Hepatic stellate cell (primary cell): ENCODE measurements at places on chromosomes 3 and 15.

DNA sequence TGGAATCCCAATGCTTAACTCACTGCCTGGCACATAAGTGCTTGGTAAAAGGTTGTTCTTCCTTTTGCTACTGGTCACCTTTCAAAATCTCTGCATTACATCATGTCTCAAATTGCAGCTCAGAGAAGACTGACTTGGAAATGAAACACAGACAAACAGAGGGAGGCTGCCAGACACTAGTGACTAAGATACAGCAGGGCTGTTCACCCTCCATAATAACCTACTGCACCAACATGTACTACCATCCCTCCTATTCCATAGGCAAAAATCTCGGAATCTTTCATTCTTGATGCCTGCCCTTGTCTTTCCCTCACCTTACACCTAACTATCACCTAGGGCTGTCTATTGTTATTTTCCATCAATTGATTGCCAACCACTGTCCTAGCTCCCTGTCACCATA lies 502.3 kb upstream of the ADAMTS9 start:
- no peak for DNase-seq

DNA sequence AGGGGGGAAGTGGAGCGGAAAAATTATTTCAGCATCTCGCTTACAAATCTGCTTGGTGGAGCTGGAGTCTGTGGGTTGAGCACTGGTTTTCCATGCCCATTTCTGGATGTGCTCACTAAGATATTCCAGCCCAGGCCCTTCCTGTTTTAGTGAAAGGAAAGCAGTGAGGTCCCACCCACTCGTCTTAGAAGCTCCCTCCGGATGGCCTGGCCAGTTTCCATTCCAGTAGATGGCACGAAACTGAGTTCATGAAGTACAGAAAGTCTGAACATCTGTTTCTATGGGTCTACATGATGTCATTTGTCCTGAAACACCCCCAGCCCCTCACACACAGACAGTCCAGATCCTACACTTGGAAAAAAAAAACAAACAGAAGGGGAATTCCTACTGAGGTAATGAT lies 31.9 kb upstream of the THSD4 start:
- DNase-seq: no peak

GRCh38 chr3:149660462-149660861 lies 2.6 kb upstream of the WWTR1 start:
- no peak for DNase-seq

DNA sequence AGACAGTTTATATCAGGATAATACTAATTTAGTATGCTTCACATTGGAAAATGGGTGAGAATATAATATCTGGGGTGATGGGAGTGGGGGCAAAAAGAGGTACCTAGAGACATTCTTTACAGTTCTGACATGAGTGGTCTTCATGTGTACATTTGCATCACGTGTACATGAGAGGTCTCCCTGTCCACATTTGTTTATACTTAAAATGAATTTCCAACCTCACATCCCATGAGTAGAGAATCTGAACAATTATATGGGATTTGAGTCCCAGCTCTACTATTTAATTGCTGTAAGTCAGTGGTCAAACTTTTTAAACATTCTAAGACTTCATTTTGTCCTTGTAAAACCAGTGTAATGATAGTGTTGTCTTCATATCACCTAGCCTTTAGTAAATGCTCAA lies 408.4 kb downstream of the NAALADL2 start:
- no peak for DNase-seq

- DNase-seq: no peak
These were observed 15.5 kb downstream of the CCR5 start for GRCh38 chr3:46386205-46386604.

DNA sequence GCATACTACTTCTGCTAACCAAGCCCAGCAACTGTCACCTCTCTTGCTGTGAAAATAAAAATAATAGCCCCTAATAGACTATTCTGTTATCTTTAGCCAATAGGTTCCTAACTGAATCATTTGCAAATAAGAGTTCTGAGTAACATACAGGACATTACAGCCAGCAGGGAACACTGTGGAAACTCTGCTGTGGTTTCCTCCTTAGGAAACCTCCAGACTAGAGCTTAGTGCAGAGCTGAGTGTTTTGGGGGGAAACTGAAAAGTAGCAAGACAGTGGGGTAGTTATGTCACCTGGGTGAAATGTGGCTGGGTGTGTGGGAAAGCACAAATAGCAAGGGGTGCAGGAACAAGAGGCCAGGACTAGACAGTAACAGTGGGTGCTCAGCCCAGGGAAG lies 32.4 kb downstream of the DZIP1L start:
- no peak for DNase-seq

GRCh38 chr3:15522016-15522415 lies 510 bp upstream of the COLQ start:
- DNase-seq: no peak

- DNase-seq: no peak
These were observed 374.0 kb upstream of the ALCAM start for GRCh38 chr3:104992676-104993075.

- no peak for DNase-seq
These were observed 186.7 kb upstream of the CDIN1 start for GRCh38 chr15:36392676-36393266.

DNA sequence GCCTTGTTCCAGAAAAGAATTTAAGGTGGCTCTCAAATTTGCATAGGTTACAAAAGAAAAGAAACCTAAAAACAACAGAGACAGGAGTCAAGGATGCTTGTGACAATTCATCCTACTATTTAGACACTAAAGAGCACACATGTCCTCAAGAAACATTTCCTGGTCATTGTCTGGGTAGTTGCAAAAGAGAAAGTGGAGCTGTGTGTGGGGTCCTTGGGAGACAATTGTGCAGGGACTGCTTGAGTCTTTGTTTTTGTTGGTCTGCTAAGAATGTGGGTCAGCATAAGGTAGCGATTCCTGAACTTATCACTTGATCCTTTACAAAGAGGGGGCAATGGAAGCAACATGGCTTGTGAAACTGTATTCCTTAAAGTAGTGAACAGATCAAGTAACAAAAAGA lies 185.3 kb downstream of the KCNAB1 start:
- DNase-seq: no peak

GRCh38 chr3:149967086-149967685 lies 3.5 kb downstream of the PFN2 start:
- DNase-seq: no peak

- DNase-seq: no peak
These were observed 6.7 kb downstream of the TADA3 start for GRCh38 chr3:9785602-9786001.

DNA sequence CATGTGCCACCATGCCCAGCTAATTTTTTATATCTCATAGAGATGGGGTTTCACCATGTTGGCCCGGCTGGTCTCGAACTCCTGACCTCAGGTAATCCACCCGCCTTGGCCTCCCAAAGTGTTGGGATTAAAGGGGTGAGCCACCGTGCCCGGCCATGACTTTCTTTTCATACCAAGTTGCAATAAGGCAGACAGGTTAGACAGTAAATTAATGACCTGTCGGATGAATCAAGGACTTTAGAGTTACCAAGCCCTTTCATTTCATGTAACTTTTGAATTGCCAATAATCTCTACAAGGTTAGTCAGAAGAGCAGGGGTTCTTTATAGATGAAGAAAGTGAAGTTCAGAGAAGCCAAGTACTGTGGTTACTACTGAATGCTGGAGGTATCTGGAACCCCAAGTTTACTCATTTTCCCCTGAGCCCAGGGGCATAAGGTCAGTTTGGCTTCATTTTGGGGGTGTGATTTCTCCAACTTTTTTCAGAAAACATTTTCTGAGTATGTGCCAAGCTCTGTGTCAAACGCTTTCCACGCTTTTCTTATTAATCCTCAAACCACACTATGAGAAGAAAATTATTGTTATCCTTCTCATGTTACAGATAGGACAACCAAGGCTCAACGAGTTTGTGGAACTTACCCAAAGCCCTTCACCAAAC lies 11.9 kb downstream of the PRICKLE2 start:
- no peak for DNase-seq

DNA sequence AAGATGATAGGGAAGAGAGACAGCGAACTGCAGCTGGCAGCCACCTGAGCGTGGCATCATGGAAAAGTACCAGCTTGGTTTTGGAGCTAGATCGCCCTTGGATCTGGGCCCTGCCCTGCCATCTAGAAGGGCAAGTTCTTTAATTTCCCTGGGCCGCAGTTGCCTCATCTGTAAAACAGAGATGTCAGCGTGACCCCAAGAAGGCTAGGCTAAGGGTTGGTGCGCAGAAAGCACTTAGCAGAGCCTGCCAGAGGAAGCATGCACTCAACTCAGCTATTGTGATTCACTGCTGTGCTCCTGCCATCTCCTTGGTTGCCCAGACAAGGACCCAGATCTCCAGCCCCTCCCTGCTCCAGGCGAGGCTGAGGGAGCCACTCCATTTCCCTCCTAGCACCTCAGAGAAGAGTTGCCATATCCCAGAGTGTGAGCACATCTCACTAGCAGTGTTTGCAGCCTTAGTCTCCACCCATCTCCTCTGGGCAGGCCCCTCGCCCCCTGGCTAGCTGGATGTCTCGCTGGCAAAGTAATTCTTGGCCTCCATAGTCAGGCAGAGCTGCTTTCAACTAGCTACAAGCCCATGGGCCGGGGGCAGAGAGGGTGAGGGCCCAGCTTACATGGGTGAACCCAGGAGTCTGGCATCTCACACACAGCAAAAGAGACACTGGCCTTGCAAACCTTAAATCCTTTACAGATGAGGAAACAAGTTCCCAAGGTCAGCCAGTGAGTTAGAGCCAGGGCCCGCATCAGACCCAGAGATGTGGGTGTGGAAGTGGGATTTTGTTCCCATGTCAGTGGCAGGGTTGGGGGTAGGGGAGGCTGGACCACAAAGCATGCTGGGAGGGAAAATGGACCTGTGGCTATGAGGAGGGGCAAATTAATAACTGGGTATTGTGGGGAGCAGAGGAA lies 280.7 kb upstream of the TLE3 start:
- no peak for DNase-seq

GRCh38 chr15:84582583-84583157 lies 18.1 kb upstream of the ZSCAN2 start:
- DNase-seq: no peak

GRCh38 chr15:33059184-33059583 lies 135.3 kb downstream of the FMN1 start:
- DNase-seq: no peak

DNA sequence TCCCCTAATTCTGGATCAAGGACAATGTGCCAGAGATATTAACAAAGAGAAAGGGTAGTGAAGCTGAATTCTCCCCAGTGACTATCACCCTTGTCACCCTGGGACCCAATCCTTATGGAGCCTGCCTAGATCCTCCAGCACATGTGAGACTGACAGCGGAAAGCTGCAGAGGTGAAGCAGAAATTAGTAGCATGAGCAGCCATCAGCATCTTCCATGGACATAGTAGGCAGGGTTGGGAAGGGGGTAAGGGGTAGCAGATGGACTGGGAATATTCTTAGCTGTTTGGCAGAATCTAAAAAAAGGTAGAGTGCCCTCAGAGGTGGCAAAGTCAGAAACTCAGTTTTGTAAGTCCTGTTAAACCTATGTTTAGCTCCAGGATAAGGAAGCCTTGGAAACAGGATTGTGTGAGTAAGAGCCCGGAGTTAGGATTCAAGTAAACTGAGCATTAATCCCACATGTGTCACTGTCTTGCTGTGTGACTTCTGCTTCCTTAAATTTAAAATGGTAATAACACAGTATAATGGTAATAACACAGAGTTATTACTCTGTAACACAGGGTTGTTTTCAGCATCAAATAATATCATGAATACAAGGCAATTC lies 14.5 kb downstream of the GOLIM4 start:
- peak; percentile 12 for DNase-seq

DNA sequence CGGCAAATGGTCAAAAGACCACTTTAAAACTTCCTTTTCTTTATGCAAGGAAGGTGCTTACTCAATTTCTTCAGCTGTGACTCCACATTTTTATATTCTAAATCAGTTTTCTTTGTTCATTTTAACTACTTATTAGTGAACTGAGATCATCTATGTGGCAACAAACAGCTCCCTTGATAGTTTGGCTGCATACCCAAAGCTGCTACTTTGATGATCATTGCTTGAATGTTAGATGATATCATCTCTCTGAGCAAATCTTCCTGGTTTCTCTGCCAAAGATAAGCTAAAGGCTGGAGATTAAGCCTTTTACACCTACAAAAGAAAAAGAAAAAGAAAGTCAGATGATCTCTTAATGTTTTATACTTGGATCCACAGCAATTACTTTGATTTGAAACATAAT lies 95.5 kb downstream of the DPH6 start:
- DNase-seq: no peak

GRCh38 chr3:105278688-105279087 lies 88.0 kb upstream of the ALCAM start:
- no peak for DNase-seq

DNA sequence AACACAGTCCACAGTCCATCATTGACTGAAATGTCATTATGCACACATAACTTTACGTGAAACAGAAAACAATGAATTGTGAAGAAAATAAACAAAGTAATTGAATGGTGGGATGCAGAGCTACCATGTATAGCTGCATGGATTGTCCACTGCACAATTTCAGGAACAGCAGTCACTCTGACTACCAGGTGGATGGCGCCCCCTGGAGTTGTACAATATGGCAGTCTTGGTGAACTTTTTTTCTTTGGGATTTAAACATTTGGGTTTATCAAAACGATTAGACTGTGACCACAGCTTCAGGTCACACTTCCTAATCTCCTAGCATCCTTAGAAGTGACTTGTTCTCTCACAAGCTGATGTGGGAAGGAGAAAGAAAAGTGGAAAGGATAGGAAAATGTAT lies 48.9 kb upstream of the TCF12 start:
- DNase-seq: no peak

DNA sequence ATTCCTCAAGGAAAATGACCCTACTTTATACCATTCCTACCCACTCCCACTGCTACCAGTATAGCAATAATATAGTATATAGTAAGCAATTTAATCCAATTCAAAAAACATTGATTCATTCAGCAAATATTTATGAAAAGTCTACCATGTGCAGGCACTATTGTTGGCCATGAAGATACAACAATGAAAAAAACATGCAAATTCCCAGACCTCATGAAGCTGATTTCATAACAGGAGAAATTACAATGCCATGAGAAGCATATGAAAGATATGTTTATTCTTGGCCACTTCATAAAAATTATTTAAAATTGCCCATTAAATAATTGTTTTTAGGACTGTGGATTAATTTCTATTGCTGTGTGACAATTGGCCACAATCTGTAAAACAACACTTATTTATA lies 315.8 kb upstream of the COL8A1 start:
- no peak for DNase-seq

GRCh38 chr3:128702391-128702790 lies 23.6 kb upstream of the RAB7A start:
- no peak for DNase-seq

DNA sequence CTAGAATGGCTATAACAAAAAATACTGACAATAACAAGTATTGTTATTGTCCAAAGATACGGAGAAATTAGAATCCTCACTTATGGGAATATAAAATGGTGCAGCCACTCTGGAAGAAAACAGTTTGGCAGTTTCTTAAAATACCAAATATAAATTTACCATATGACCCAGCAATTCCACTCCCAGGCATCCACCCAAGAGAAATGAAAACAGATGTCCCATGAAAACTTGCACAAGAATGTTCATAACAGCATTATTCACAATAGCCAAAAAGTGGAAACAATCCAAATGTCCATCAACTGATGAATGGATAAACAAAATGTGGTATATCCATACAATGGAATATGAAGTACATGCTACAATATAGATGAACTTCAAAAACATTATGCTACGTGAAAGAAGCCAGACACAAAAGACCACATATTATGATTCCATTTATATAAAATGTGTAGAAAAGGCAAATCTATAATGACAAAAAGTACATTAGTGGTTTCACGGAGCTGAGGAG lies 9.4 kb downstream of the AAGAB start:
- no peak for DNase-seq
